ENCODE measurements at places on chromosomes 11 and 22. TPM values are rescaled to one million over a fixed set of nuclear protein-coding genes. Genes with fewer than 3 reads are reported as not detected.

GAB4 gene
- total RNA-seq, result not detected

YWHAH gene
- 68.1 TPM for total RNA-seq

ADAMTS15 gene
- 29.8 TPM for total RNA-seq

LRRC51 gene
- total RNA-seq, result 5.0 TPM

FOLR1 gene
- total RNA-seq, result not detected

ZW10 gene
- total RNA-seq, result 9.1 TPM

LRRN4CL gene
- total RNA-seq, result 6.1 TPM

MMP13 gene
- not detected for total RNA-seq

LMF2 gene
- total RNA-seq, result 37.6 TPM

KCNA4 gene
- total RNA-seq, result 1.9 TPM

MS4A3 gene
- not detected for total RNA-seq

STK33 gene
- total RNA-seq, result 15.6 TPM

KLHL35 gene
- total RNA-seq, result 1.2 TPM

RIBC2 gene
- 0.39 TPM for total RNA-seq

LSP1 gene
- total RNA-seq, result 24.9 TPM

ANGPTL5 gene
- 4.0 TPM for total RNA-seq

ENTHD1 gene
- total RNA-seq, result not detected

ACRV1 gene
- not detected for total RNA-seq

IRAG1 gene
- total RNA-seq, result 9.7 TPM

MPZL3 gene
- 1.0 TPM for total RNA-seq
